ENCODE measurements at places on chromosomes 3 and 15. TPM values are rescaled to one million over a fixed set of nuclear protein-coding genes. Genes with fewer than 3 reads are reported as not detected.

GRCh38 chr15:31179693-31180092 lies 78.2 kb upstream of the TRPM1 start:
- no peaks in the 10 kb centered on the region for H3K27me3 ChIP-seq
- H3K4me3 ChIP-seq = no peak overlapping the region
- no peak overlapping the region for H3K27ac ChIP-seq
- DNase-seq = no peak
- H3K4me1 ChIP-seq = no peaks in the 10 kb centered on the region

DNA sequence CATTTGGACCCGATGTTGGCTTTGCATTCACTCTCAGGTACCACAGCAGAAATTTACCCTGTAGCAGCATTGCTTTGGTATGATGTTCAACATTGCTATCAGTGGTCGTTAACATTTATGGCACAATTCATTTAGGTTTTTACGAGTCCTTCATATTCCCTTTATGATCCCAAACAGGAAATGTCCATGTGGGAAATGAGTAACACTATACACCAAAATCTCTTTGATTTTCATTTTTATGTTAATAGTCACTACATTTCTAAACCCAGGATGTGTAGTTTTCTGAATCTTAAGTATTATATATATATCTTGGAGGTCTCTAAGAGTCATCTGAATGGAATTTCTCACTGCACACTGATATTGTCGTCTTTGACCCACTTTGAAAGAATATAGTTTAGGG lies 78.5 kb upstream of the RBMS3 start:
- no peaks in the 10 kb centered on the region for H3K36me3 ChIP-seq
- H3K4me3 ChIP-seq = no peak overlapping the region
- H3K27ac ChIP-seq = no peak overlapping the region

GRCh38 chr3:31157047-31157694 lies 262.7 kb upstream of the GADL1 start:
- no peak overlapping the region for H3K4me3 ChIP-seq
- no peak overlapping the region for H3K27ac ChIP-seq
- H3K27me3 ChIP-seq = no peaks in the 10 kb centered on the region
- no peak for DNase-seq

SENP8 gene
- 3.3 TPM for total RNA-seq

GRCh38 chr3:156291272-156292123 lies 171.1 kb downstream of the KCNAB1 start:
- peak overlapping the region; percentile 0 for H3K4me3 ChIP-seq
- H3K36me3 ChIP-seq = no peaks in the 10 kb centered on the region
- H3K27ac ChIP-seq = no peak overlapping the region
- H3K4me1 ChIP-seq = no peaks in the 10 kb centered on the region

- no peaks in the 10 kb centered on the region for H3K27me3 ChIP-seq
- H3K36me3 ChIP-seq = no peaks in the 10 kb centered on the region
- no peak overlapping the region for H3K27ac ChIP-seq
- no peaks in the 10 kb centered on the region for H3K4me1 ChIP-seq
- DNase-seq = no peak
These were observed 215.8 kb downstream of the RYR3 start for GRCh38 chr15:33526532-33526931.

GRCh38 chr3:4821975-4822374 lies 157.3 kb upstream of the BHLHE40 start:
- DNase-seq = no peak
- no peaks in the 10 kb centered on the region for H3K27me3 ChIP-seq
- H3K27ac ChIP-seq = no peak overlapping the region
- no peak overlapping the region for H3K4me3 ChIP-seq
- peaks cover 35% of the 10 kb centered on the region for H3K36me3 ChIP-seq

KNG1 gene
- 0.59 TPM for total RNA-seq

HDC gene
- total RNA-seq = not detected

GRCh38 chr15:63089260-63090043 lies 32.2 kb upstream of the LACTB start:
- no peak overlapping the region for H3K27ac ChIP-seq
- H3K36me3 ChIP-seq = no peaks in the 10 kb centered on the region
- H3K4me3 ChIP-seq = no peak overlapping the region
- H3K4me1 ChIP-seq = no peaks in the 10 kb centered on the region
- no peak for DNase-seq
- H3K27me3 ChIP-seq = no peaks in the 10 kb centered on the region

DNA sequence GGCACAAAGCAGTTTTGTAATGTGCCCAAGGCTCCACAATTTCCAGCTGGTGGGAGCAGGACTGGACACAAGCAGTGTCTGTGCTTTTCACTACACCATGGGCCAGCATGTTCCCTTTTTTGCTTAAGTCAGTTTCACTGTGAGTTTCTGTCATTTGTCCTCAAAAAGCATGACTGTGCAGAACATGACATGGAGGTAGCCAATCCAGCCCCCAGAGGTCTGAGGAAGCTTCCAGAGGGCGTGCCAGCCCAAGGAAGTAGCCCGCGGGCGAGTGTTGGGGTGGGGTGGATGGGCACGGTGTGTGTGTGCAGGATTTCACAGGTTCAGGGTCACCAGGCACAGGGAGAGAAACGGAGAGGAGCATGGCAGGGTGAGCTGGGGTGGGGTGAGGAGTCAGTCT lies 8.0 kb upstream of the EEFSEC start:
- no peak for DNase-seq
- H3K36me3 ChIP-seq = no peaks in the 10 kb centered on the region
- H3K27ac ChIP-seq = no peak overlapping the region

DNA sequence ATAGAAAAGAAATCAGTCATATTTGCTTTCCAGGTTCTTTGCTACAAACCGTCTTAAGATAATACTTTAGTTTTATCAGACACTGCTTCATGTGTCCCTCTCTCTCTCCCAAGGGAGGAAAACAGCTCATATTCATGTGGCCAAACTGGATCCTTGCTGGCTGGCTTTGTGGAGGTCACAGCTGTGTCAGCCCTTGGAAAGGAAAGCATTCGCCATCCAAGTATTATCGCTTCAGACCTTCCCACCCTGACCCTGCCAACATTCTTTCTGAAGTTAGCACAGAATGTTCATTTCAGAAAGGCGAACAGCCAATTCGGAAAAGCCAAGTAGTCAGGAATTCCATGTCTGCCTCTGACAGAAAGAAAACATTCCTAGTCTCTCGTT lies 213.6 kb downstream of the FEZF2 start:
- H3K27ac ChIP-seq = peak overlapping the region; percentile 92
- no peak overlapping the region for H3K4me3 ChIP-seq
- peak; percentile 91 for DNase-seq
- no peaks in the 10 kb centered on the region for H3K27me3 ChIP-seq
- H3K36me3 ChIP-seq = no peaks in the 10 kb centered on the region
- no peaks in the 10 kb centered on the region for H3K4me1 ChIP-seq

- no peak overlapping the region for H3K27ac ChIP-seq
- H3K4me3 ChIP-seq = no peak overlapping the region
- DNase-seq = no peak
- H3K27me3 ChIP-seq = no peaks in the 10 kb centered on the region
These were observed 32.4 kb downstream of the PEAK1 start for GRCh38 chr15:77387365-77388105.

DNA sequence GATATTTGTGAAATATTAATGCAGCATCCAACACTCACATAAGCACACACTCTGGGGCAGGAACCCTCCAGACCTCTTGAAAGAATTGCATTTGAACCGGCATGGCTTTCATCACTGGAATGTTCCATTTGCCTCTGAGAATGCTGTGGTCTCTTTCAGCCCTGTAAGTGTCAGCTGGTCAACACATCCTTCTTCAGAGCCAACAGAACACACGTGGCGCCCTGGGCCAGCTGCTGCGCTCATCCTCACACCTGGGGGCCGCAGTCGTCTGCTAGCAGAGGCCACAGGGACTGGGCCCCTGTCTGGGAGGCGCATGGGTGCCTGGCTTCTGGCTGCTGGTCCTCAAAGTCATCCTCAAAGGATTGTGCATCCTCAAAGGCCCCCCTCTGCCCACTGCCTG lies 71.4 kb upstream of the HERC1 start:
- peaks cover 9% of the 10 kb centered on the region for H3K36me3 ChIP-seq
- H3K4me1 ChIP-seq = no peaks in the 10 kb centered on the region
- no peak for DNase-seq

GRCh38 chr15:70720228-70721016 lies 42.9 kb downstream of the UACA start:
- H3K27me3 ChIP-seq = no peaks in the 10 kb centered on the region
- peak overlapping the region; percentile 22 for H3K27ac ChIP-seq
- H3K4me1 ChIP-seq = no peaks in the 10 kb centered on the region
- H3K4me3 ChIP-seq = no peak overlapping the region
- DNase-seq = no peak

GP5 gene
- 0.08 TPM for total RNA-seq

ICE2 gene
- 10.6 TPM for total RNA-seq

SLC27A2 gene
- not detected for total RNA-seq

DAZL gene
- not detected for total RNA-seq

- DNase-seq = no peak
- H3K36me3 ChIP-seq = no peaks in the 10 kb centered on the region
- H3K27me3 ChIP-seq = no peaks in the 10 kb centered on the region
- no peaks in the 10 kb centered on the region for H3K4me1 ChIP-seq
These were observed 25.6 kb upstream of the MAP3K13 start for GRCh38 chr3:185337231-185337816.

DNA sequence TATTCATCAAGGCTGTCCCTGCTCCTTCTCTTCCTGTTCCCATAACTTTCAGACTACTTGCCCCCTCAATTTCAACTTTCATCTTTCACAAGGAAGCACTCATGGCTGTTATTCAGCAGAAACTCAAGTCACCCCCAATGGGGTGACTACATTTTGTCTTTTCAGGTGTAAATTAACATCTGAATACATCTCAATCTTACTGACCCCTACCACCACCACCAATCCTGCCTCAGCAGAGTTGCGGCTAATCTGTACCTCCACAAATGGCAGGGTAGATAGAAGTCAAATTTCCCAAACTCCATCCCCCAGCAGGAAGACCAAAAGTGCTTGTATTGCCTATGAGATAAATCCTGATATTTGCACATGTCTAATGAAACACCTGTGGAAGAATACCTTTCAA lies 19.2 kb downstream of the SOX2 start:
- no peak overlapping the region for H3K27ac ChIP-seq
- no peak overlapping the region for H3K4me3 ChIP-seq
- no peak for DNase-seq
- H3K4me1 ChIP-seq = no peaks in the 10 kb centered on the region
